Frontal cortex (tissue), 4 donors: ENCODE measurements at places on chromosomes 6 and 20. TPM values are rescaled to one million over a fixed set of nuclear protein-coding genes. Genes with fewer than 3 reads are reported as not detected.

The TRIM31 gene
- total RNA-seq: not detected

The GSTA3 gene
- not detected for total RNA-seq

The DEFB118 gene
- total RNA-seq: not detected

The IL20RA gene
- 0.41 TPM for total RNA-seq

The TNFRSF21 gene
- total RNA-seq: 54.2 TPM

The DEFB124 gene
- not detected for total RNA-seq

The NMBR gene
- 4.9 TPM for total RNA-seq

The TMEM217 gene
- 1.2 TPM for total RNA-seq

The DTNBP1 gene
- total RNA-seq: 10.2 TPM

The BAK1 gene
- 2.9 TPM for total RNA-seq

The MCCD1 gene
- not detected for total RNA-seq

The SLC22A16 gene
- total RNA-seq: not detected

The VSTM2L gene
- 201 TPM for total RNA-seq

The ZBTB46 gene
- total RNA-seq: 22.4 TPM

The CLPSL1 gene
- not detected for total RNA-seq

The MYB gene
- 2.9 TPM for total RNA-seq

The GSTA1 gene
- total RNA-seq: not detected

The WFDC2 gene
- 3.3 TPM for total RNA-seq

The TGM2 gene
- total RNA-seq: 3.3 TPM

The WFDC12 gene
- total RNA-seq: not detected

The TRIM26 gene
- total RNA-seq: 14.3 TPM

The LIME1 gene
- total RNA-seq: 4.9 TPM

The CAGE1 gene
- not detected for total RNA-seq

The NKAIN2 gene
- total RNA-seq: 109 TPM

The HLA-DOA gene
- total RNA-seq: 0.82 TPM

The PPP1R3G gene
- total RNA-seq: 1.6 TPM

The TAGAP gene
- 0.82 TPM for total RNA-seq
